ENCODE measurements at places on chromosomes 2 and 18.

- no peak for DNase-seq
These were observed 101.6 kb downstream of the OSBPL6 start for GRCh38 chr2:178295906-178296305.

- DNase-seq: no peak
These were observed 248.9 kb downstream of the TCF4 start for GRCh38 chr18:55338978-55339650.

- no peak for DNase-seq
These were observed 67.1 kb upstream of the KCNE4 start for GRCh38 chr2:222984908-222985307.

GRCh38 chr2:215749092-215749957 lies 264.0 kb downstream of the MREG start:
- DNase-seq: no peak

DNA sequence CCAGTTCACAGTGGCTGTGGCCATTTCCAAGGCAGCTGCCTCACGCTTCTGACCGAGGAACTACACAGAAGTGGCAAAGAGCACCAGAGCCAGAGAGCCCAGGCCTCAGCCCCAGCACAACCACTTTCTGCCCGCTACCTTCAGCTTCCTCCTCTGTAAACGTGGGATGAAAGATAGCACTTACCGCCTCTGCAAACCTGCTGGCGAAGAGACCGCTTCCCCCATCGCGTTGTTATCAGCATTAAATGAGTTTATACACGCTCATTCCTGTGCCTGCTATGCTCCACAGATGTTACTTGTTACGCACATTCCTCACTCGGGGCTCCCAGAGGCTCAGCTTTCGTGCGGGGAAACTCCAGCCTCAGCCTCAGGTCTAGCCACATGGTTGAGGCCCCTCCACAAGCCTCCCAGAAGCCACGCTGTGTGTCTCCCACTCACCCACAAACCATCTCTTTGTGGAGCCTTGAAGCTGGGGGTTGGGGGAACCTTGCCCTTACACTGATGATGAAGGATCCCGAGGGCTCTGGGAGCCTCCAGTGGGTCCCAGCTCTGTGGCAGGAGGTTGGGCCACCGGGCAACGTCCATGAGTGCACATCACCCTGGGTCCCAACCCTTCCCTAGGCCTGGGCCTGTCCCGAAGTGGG lies 63.3 kb upstream of the SMAD7 start:
- DNase-seq: no peak

GRCh38 chr2:96408616-96409015 lies 73.0 kb downstream of the NCAPH start:
- peak; percentile 51 for DNase-seq

- DNase-seq: no peak
These were observed 3.0 kb downstream of the ACTR1B start for GRCh38 chr2:97660775-97661389.

DNA sequence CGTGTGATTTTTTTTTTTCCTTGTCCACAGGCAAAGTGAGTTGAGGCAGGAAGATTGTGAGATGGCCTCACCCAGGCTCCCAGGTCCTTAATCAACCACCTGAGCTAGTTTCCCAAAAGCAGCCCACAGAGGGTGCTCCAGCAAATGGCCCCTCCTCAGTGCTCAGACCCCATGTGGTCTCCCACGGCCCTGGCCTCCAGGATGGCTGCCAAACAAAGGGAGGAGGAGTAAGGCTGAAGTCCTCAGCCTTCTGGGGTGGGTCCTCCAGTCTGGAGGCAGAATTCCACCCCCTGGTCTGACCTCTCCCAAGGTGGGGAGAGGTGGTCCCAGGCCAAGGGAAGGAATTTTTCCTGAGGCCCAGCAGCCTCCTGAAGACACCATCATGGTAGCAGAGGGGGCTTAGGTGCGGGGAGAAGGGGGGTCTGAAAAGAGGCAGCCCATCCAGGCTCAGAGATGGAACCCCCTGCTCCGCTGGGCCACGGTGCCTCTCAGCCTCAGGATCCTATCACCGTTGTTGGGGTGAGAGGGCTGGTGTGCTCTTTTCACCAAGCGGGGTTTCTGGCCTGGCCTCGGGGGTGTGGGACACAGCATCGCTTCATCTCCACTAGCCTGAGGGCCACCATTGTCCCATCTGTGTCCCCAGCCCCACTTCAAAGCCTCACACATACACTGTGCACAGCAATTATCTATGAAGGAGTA lies 2.3 kb downstream of the NGEF start:
- no peak for DNase-seq

- no peak for DNase-seq
These were observed 1.1 kb upstream of the TTC27 start for GRCh38 chr2:32626639-32627221.

GRCh38 chr2:216792222-216793021 lies 67.4 kb downstream of the TNP1 start:
- no peak for DNase-seq
